Mesothelial cell of epicardium (in vitro differentiated cells): ENCODE measurements at places on chromosomes 2 and 18. TPM values are rescaled to one million over a fixed set of nuclear protein-coding genes. Genes with fewer than 3 reads are reported as not detected.
A peak's percentile ranks its signal among the peaks of the same experiment; 100 is the strongest.

Gene MOGAT1
- total RNA-seq: not detected in 3 replicates

Gene SCYGR4
- not detected in 3 replicates for total RNA-seq

Gene CTAGE1
- total RNA-seq: 0.07 to 0.13 TPM (median 0.11 TPM) in 3 replicates

Gene SMC6
- total RNA-seq: 21.5 to 24.7 TPM (median 22.2 TPM) in 3 replicates

DNA sequence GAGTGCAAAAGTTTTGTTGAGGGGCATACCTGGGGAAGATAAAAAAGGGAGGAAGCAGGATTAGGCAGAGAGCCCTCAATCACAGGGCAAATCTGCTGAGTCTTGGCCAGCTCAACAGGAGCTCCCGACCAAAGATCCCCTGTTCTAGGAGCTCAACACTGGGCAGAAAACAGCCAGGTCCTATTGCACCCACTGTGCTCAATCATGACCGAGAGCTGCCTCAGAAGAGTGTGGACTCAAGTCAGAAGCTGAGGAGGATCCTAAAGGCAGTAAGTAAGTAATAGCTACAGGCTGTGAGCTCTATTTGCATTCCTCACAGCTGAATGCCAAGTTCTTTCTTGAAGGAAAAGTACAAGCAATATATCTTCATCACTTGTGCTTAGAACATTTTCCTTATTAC lies 334.4 kb upstream of the NRP2 start:
- H3K4me1 ChIP-seq: peaks cover 37% of the 10 kb centered on the region
- H3K36me3 ChIP-seq: no peaks in the 10 kb centered on the region
- H3K4me3 ChIP-seq: no peak overlapping the region
- H3K27me3 ChIP-seq: no peaks in the 10 kb centered on the region
- no peak for DNase-seq

GRCh38 chr18:32277549-32277948 lies 87.7 kb downstream of the MEP1B start:
- no peak overlapping the region for H3K4me3 ChIP-seq
- H3K27me3 ChIP-seq: no peaks in the 10 kb centered on the region
- H3K27ac ChIP-seq: no peak overlapping the region
- no peaks in the 10 kb centered on the region for H3K4me1 ChIP-seq
- DNase-seq: no peak

- H3K36me3 ChIP-seq: no peaks in the 10 kb centered on the region
- H3K4me1 ChIP-seq: peaks cover 8% of the 10 kb centered on the region
- no peaks in the 10 kb centered on the region for H3K27me3 ChIP-seq
- no peak overlapping the region for H3K4me3 ChIP-seq
- DNase-seq: no peak
- H3K27ac ChIP-seq: no peak overlapping the region
Observed at GRCh38 chr18:74976331-74976909, 232.5 kb downstream of the PTGR3 start.

DNA sequence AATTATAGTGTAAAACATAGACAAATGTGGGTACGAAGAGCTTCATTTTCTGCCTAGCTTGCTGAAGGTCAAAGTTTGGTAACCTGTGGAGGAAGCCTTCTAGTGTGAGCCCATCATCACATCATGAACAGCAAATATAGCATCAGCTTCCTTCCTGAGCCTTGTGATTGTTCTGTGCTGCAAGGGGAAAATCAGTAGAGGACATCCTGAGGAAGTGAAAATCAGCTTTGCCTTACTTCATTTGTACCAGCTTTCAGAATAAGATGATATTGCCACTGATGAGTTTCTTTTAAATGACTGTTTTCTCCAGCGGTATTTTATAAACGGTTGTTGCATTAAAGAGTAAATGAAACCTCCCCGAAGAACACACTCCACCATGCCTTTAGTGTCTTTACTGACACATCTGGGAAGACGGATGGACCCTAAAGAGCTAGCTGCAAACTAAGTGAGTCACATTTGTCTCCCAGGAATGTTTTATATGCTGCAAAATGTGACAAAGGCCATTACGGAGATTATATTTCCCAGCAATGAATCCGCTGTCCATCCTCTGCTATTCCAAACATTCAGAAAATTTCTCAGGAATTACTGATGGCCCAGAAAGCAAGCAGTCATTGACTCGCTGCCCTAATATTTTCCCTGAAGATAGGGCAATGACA lies 1272.8 kb downstream of the SUCLG1 start:
- H3K27ac ChIP-seq: no peak overlapping the region
- H3K27me3 ChIP-seq: no peaks in the 10 kb centered on the region
- no peaks in the 10 kb centered on the region for H3K4me1 ChIP-seq
- no peak for DNase-seq
- no peaks in the 10 kb centered on the region for H3K36me3 ChIP-seq

DNA sequence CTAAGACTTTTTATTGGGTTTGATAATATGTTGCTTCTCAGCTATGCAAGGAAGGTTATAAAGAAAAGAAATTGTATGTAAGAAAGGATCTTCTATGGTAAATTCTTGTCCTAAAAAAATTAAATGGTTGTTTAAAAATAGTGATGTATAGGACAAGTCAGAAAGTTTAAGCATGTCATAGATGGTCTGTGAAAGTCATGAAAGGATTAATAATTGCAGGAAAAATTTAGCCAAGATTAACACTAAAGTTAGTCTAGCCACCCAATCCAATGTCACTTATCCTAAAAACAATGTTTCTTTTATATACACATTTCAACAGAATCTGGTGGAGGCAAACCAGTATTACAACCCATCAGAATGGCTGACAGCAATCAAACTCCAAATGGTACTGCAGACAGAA lies 1046.7 kb upstream of the SLC39A10 start:
- DNase-seq: no peak
- peaks cover 5% of the 10 kb centered on the region for H3K36me3 ChIP-seq
- H3K27ac ChIP-seq: no peak overlapping the region
- H3K27me3 ChIP-seq: no peaks in the 10 kb centered on the region
- H3K4me3 ChIP-seq: no peak overlapping the region

- no peak overlapping the region for H3K4me3 ChIP-seq
- H3K4me1 ChIP-seq: peaks cover 5% of the 10 kb centered on the region
- no peak overlapping the region for H3K27ac ChIP-seq
- peak; percentile 14 for DNase-seq
- H3K36me3 ChIP-seq: no peaks in the 10 kb centered on the region
Observed at GRCh38 chr2:240602266-240603050, 15.9 kb downstream of the CAPN10 start.

DNA sequence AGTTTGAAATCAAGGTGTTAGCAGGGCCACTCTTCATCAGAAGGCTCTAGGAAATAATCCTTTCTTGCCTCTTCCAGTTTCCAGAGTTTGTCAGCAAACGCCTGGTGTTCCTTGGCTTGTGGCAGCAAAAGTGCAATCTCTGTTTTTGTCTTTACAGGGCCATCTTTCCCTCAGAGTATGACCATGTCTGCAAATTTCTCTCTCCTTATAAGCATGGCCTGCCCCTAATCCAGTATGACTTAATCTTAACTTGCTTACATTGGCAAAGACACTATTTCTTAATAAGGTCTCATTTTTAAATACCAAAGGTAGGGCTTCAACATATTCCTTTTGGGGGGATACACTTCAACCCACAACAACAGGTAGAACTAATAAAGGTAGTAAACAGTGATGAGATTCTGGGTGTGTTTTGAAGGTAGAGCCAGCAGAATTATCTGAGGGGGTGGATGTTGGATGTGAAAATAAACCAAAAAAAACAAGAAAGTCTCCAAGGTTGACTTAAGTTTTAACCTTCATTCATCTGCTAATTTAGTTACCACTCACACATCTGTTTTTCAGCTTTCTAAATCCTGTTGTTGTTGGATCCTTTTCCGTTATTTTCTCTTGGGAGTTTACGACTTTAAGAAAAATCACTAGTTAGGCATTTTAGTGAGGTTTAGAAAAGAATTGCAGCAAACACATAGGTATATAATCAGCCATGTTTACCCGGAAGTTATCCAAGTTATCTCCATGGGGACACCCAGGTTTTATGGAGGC lies 234.4 kb upstream of the FIGN start:
- H3K27ac ChIP-seq: no peak overlapping the region
- H3K4me1 ChIP-seq: peaks cover 3% of the 10 kb centered on the region

- peaks cover 9% of the 10 kb centered on the region for H3K36me3 ChIP-seq
- no peaks in the 10 kb centered on the region for H3K4me1 ChIP-seq
- no peak for DNase-seq
- no peaks in the 10 kb centered on the region for H3K27me3 ChIP-seq
Observed at GRCh38 chr18:44358402-44358801, 322.3 kb upstream of the SETBP1 start.

GRCh38 chr2:138930571-138930970 lies 150.4 kb upstream of the NXPH2 start:
- no peak for DNase-seq
- H3K4me1 ChIP-seq: peaks cover 5% of the 10 kb centered on the region
- no peaks in the 10 kb centered on the region for H3K27me3 ChIP-seq
- no peak overlapping the region for H3K27ac ChIP-seq
- no peak overlapping the region for H3K4me3 ChIP-seq
- no peaks in the 10 kb centered on the region for H3K36me3 ChIP-seq

DNA sequence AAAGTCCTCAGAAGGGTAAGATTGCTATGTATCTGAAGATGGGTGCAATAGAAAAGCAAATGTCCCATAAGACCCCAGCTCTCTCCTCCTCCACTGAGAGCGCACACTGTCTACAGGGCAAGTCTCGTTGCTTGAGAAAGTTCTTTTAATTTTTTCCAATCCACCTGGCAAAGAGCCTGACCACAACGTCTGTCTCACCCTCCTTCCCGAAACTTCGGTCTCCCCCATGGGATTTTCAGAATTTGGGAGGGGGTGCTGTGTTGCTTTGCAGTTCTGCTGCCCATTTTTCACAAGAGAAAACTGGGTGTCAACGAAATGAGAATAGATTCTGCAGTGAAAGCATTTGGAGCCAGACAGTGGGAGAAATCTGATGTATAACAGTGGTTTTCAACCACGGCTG lies 40.4 kb downstream of the SERTAD2 start:
- H3K27me3 ChIP-seq: no peaks in the 10 kb centered on the region
- peak overlapping the region; percentile 66 for H3K27ac ChIP-seq
- H3K4me1 ChIP-seq: peaks cover 20% of the 10 kb centered on the region
- H3K4me3 ChIP-seq: no peak overlapping the region

DNA sequence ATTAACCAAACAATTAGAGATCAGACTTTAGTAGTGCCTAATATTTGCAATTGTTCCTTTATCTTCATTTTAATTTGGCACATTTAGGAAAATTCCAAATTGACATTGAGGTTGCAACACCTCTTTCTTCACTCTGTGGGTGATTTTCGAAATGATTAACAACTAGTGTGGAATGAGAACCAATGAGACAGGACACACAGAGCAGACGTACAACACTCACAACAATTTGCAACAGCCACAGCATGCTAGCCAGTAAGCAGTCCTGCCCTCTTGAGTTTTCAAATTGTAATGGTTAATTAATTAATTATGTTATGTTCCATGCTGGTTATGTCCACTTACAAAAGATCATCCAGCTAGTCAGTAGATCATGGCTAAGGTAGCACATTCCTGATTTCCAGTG lies 339.3 kb downstream of the LRP1B start:
- H3K27ac ChIP-seq: no peak overlapping the region
- no peak overlapping the region for H3K4me3 ChIP-seq
- DNase-seq: no peak
- H3K36me3 ChIP-seq: no peaks in the 10 kb centered on the region
